ENCODE measurements at places on chromosomes 12 and 14.

DNA sequence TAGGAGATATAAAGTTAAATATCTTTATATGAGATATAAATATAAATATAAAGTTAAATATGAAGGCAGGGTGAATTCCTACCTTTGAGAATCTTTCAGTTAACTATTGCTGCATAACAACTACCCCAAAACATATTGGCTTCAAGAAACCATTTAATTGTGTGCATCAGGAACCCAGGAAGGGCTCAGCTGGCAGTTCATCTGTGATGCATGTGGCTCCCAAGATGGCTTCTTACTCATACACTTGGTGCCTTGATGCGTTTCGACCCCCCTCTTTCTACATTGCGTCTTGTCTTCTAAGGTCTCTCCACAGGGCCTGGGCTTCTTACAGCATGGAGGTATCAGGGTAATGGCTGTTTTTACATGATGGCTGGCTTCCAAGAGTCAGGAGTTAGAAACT is 253.9 kb upstream of the CRY1 start:
- DNase-seq, result no peak

- no peak for DNase-seq
Measured at GRCh38 chr14:95396221-95396620, 76.5 kb upstream of the CLMN start.

- no peak for DNase-seq
Measured at GRCh38 chr14:32559048-32559447, 229.9 kb downstream of the AKAP6 start.

DNA sequence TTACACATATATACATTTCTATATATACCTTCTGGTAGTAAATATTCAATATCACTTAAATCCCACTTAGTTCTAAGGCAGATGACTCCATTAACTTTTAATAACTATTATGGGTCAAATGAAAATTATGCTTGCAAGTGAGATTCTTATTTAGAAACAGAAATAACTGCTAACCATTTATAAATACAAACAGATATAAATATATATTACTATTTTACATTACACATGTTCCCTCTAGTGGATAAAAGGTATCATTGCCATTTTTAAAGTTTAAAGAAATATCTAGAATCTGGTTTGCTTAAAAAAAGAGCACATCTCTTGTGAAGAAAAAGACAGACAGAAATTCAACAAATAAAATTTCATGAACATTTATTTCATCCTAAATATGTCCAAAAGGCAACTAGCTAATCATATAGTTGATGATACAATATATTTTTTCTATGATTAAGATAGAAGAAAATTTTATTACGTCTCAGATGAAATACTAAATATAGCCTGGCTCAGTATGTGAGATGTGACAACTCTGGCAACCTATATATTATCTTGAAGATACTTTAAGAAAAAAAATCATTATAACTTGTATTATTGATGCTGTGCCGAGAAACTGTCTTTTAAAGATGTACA is 11.7 kb upstream of the RAD51AP1 start:
- peak; percentile 11 for DNase-seq

DNA sequence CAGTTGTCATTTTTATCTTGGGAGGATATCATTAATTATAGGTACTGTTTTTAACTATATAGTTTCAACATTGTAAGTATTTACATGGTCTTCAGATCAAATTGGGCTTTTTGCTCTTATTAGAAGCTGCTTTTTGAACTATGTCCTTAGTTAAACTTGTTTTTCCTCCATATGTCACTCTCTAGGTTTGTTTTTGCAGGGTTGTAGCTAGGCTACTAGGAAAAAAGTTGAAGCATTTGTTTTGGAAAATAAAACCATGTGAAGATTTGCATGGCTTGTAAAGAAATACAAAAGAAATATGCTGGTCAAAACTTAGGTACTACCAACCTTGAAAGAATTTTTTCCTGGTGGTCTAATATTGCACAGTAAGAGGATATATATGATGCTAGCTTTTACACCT is 3.4 kb downstream of the ARID2 start:
- DNase-seq, result no peak

DNA sequence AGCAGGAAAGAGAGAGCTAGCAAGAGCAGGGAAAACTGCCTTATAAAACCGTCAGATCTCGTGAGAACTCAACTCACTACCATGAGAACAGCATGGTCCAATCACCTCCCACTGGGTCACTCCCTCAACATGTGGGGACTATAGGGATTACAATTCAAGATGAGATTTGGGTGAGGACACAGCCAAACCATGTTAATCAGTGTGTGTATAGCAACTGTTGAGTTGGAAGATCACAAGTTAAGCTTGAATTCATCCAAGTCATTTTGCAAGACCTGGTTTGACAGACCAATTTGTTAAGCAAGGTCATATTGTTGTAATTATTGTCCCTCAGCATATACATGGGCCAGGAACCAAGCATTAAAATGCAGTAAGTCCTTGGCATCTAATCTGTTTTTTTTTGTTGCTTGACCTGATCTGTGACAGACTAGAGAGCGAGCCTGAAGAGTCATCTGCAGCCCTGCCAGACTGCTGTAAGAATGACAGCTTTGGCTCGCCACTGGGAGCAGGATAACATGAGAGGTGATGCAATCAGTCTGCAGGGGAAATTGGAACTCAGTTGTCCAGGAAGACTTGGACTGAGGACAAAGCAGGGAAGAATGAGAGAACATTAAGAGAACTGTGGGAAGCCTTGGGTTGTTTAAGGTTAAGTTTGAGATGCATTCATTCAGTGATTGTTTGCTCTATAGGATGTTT is 297.6 kb upstream of the SEL1L start:
- peak; percentile 59 for DNase-seq

DNA sequence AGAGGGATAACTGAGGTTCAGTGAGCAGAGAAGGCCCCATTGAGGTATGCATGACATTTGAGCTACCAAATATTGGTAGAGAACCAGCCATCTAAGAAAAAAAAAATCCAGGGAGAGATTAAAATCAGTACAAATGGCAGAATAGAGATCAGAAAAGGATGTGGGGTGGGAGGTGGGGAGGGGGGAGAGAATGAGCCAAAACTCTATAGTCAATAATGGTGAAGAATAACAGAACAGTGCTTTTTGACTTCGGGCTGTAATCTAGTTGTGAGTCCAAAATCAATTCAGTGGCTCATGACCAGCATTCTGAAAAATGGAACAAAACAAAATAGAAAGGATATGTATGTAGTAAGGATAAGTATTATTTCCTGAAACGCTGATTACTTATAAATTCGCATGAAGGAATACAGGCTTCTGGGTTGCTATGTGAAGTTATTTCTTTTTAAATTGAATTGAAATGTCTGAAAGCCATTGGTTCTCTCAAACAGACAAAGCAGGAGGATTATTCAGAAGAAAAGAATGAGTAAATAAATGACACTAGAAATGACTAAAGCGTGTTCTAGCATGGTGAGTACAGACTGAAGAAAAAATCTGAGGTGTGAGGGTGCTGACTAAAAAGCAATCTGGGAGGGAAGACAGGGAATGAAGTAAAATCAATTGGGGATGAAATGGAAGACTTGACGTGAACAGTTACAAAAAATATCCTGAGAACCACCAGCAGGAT is 72.4 kb downstream of the ATP2B1 start:
- no peak for DNase-seq

DNA sequence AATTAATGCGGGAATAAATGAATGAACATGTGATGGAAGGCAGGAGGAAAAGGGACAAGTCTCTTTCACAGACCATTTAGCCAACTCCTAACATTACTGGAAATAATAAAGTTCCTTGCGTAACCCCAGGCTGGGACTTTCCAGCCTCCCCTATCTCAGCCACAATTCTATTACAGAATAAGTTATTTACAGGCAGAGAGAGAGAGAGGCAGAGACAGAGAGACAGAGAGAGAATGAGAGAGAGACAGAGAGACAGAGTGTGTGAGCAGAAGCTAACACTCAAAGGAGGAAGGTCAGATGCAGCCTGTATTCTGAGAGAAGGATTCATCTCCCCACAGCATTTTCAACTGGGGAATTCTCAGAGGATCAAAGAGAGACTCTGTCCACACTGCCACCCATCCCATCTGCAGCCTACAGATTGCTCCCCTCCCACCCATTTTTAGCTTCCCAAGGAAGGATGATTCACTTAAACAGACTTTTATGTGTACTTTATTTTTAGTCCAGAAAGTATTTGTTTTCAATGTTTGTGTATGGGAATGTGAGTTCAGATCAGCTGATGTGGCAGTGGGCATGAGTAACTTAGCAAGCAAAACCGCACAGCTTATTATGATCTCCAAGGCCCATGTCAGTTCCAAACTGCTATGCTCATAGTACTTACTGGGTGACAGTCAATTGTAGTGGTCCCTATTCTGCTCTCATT is 165.7 kb downstream of the CAND1 start:
- DNase-seq, result no peak

DNA sequence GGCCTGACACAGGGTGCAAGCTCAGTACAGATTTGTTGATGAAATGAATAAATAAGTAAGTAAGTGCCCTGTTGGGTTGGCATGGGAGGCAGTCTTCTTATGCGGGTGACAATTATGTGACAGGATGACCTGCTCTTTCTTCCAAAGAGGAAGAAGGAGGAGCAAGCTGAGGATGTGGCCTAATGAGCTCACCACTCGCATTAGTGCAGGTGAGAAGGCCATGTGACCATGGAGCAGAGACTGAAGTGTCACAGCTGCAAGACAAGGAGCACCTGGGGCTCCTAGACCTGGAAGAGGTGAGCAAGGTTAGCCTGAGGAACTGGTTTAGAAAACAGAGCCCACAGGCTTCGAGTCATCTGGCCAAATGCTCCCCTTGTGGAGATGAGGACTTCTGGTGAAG is 34.9 kb downstream of the LRTM2 start:
- DNase-seq, result peak; percentile 46

- DNase-seq, result peak; percentile 33
Measured at GRCh38 chr12:3646561-3647241, 106.2 kb downstream of the CRACR2A start.

DNA sequence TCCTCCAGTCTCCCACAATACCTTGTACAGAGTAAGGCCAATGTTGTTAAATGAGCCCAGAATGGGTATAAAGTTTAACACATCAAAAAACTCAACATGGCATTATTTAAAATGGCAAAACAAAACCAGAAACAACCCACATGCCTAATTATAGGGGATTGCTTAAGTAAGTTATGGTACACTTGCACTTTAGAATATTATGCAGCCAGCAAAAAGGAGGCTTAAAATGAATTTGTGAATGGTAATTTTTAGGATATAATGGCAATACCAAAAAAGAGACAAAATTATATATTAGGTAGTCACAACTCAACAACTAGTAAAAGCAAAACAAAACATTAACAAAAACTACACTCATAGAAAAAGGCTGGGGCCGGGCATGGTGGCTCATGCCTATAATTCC is 39.7 kb downstream of the SYNE3 start:
- DNase-seq, result no peak

DNA sequence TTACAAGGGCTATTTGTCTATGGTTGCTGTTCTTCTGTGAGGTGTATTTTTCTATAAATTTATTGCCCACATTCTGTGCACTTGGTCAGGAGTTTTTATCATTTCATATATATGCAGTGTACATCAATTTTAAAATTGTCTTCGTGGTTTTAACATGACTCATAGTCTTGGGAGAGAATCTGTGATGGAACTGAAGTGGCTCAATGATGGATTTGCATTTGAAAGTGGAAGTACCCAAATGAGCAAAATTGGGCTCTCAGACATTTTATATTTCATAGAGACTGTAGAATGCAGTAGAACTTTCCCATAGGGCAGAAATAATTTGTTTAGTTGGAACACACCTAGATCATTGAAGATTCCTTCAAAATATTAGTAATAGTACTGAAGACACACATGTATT is 1.9 kb upstream of the SCFD1 start:
- no peak for DNase-seq

DNA sequence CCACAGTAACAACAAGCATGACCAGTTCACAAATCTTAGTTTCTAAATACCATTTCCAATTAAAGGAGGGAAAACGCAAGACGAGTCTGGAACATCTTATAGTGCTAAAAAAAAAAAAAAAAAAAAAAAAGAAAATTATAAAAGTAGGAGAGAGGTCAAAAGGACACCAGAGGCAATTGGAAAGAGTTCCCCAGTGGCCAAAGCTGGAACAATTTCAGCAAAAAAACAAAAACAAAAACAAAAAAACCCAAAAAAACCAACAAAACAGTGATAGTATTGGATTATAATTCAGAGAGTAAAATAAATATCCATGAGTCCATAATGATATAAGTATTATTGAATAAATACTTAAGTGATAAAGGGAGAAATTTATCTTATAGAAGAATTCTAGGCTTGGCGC is 10.3 kb upstream of the NAP1L1 start:
- no peak for DNase-seq

GRCh38 chr12:94592080-94592479 is 58.3 kb downstream of the TMCC3 start:
- no peak for DNase-seq

DNA sequence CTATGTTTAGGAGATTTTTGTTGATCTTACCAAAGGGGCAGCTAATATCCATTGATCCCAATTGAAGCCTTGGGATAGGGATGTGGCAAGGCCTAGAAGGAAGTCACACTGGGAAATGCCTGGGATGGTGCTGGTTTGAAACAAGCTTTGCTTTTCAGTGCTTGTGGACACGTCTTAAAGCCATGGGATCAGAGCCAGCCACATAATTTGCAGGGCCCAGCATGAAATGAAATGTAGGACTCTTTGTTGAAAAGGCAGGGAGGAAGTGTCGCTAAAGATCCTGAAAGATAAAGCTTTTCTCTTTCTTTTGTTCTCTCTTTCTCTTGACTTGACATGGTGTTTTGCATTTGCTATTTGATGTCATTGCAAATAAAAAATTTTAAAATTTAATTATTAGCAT is 5.0 kb downstream of the TTC9 start:
- DNase-seq, result peak; percentile 62

- DNase-seq, result no peak
Measured at GRCh38 chr14:101733211-101733610, 28.3 kb upstream of the PPP2R5C start.

DNA sequence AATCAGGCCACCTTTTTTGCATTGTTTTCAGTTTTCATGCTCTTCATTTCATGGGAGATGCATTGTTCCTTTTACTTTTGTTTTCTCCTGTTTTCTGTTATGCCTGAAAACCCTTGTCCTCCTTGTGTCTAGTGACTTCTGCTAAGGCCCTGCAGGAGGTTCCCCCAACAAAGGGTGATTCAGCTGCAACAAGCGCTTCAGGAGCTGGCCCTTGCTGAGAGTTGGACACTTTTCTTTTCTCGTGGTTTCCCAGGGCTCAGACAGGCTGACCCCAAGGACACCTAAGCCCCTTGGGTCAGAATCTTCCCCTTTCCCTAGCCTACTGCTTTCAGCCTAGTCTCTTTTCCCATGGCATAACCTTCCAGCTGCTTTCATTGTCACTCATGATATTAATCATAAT is 98.9 kb downstream of the PLXNC1 start:
- DNase-seq, result no peak

Measured in mesendoderm (in vitro differentiated cells).